Fibroblast of skin of right biceps (primary cell): ENCODE measurements at places on chromosomes 16 and 17.

GRCh38 chr17:74442670-74443515, 11.0 kb downstream of the GPRC5C start:
- DNase-seq: no peak

DNA sequence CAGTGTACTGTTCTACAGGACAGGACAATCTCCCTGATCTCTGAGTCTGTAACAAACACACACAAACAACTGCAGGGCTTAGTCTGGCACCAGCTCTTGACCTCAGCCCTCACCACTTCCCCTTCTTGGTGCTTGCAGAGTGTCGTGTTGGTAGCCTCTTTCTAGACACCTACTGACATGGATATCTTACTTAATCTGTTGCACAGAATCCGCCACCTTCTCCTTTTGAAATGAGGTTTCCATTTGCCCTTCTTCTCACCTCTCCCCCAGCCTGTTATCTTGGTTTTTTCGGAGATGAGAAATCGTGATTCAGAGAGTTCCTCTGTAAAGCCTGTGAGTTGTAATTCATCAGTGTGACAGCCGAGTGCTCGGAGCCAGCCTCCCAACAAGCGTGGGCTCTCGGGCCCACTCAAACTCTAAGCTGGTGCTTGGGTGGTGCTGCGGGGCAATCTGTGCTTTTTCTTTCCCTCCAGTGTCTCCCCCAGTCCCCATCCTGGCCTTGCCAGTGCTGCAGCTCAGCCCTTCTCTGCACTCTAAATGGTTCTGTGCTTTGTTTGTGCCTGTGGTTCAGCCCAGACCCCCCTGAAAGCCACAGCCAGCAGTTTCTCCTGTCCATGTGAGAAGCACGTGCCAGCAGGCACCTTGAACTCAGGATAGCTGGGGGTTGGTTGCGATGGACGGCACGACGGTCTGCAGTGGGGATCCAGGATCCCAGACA, 28.1 kb downstream of the KIAA0513 start:
- DNase-seq: peak; percentile 69

DNA sequence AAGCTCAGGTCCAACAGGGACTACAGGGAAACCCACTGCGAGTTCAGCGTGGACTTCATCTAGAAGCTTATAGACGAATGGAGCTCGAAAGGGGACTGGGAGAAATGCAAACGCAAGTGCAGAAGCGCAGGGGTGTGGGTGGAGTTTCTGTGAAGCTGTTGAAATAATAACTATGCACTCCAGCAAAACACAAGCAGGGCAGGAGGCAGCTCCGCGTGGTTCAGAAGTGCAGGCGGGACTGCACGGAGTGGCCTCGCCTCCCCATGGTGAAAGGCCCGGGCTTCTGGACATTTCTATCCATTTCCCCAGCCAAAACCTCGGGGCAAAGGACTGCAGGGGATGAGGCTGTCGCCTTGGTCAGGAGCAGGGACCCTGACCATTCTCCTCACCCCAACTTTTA, 74.5 kb downstream of the ZNF423 start:
- no peak for DNase-seq

DNA sequence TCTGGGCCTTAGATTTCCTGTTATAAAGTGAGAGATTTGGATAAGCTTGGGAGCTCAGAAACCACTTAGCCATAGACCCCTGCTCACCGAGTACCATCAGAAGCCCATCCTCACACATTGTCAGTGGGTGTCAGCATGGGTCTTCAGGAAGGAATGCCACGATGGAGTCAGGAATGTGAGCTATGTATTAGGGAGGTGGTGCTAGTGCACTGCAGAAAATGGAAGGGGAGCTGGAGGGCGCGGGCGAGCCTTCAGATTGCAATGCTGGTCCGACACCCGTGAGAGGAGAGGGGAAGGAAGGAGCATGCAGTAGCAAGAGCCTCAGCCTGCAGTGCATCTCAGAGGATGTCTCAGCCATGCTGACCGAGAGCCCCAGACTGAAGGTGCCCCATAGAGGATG, 294.5 kb downstream of the FOXL1 start:
- no peak for DNase-seq

GRCh38 chr17:28977659-28978355, 26.5 kb upstream of the PHF12 start:
- no peak for DNase-seq

DNA sequence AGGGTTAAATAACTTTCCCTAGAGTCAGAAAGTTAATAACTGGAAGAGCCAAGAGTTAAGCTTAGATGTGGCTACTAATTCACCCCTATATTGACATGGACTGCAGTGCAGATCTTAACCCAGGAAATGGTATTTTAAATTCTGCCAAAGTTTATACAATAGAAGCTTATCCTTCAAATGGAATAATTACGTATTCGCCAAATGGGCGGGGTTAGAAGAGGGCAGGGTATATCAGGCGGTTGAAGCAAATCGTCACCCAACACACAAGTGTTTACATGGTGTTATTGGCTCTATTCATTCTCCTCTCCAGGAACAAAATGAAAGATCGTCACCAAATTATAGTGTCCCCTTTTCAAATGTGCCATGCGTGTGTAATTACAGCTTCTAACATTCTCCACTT, 182.7 kb downstream of the PRKCB start:
- DNase-seq: no peak

GRCh38 chr17:9647014-9647413, 1.7 kb downstream of the USP43 start:
- no peak for DNase-seq

DNA sequence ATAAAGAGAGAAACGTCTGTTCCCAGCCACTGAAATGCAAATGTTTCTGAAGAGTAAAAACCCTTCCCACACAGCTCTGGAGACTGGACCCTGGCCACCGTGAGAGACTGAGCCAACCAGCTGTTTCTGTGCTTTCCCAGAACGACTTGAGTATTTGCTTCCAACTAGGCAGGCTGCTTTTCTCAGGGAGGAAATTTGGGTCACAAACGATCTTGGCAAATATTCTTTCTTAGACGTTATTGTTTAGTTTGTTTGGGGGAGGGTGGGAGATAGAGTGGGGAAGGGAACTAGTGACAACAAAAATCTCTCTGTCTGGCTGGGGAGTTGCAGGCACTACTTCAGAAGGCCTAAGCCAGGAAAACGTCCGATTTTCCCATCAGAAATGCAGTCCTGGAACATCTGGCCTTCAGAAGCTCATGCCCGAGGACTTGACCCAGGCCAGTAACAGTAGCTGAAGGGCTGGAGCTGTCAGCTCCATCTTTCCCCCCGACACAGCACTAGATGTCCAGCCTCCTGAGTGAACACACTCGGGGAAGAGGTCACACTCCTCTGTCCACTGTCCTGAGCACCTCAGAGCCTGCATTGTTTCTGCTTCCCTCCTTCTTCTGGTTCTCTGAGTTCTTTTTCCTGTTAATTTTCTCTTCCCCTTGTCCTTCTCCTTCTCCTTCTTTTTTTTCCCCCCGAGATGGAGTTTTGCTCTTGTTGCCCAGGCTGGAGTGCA, 4.0 kb downstream of the CCDC92B start:
- DNase-seq: no peak

DNA sequence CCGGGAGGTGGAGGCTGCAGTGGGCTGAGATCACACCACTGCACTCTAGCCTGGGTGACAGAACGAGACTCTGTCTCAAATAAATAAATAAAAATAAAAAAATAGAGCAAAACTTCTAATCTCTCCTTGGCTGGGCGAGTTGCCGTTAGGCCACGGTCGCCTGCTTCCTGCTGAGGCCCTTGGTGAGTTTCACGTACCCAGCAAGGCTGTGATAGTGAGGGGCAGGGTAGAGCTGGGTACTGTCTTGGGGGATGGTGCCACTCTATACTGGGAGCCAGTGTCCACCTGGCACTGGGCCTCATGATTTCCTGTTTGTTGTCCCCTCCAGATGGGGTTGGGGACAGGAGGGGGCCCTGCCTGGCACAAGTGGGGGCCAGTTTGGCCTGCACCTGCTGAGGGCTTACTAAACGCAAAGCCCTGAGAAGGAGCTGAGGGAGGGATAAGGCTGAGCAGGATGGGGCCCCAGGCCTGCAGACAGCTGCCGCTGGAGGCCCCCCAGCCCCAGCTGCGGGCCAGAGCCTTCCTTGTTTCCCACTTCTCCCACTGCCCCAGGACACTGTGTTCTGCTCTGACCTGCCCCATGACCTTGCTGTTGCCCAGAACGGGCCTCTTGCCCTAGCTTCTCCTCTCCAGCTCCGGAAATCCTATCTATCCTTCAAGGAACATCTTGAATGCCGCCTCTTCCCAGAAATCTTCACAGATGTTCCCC, 25.4 kb downstream of the GJD3 start:
- no peak for DNase-seq

DNA sequence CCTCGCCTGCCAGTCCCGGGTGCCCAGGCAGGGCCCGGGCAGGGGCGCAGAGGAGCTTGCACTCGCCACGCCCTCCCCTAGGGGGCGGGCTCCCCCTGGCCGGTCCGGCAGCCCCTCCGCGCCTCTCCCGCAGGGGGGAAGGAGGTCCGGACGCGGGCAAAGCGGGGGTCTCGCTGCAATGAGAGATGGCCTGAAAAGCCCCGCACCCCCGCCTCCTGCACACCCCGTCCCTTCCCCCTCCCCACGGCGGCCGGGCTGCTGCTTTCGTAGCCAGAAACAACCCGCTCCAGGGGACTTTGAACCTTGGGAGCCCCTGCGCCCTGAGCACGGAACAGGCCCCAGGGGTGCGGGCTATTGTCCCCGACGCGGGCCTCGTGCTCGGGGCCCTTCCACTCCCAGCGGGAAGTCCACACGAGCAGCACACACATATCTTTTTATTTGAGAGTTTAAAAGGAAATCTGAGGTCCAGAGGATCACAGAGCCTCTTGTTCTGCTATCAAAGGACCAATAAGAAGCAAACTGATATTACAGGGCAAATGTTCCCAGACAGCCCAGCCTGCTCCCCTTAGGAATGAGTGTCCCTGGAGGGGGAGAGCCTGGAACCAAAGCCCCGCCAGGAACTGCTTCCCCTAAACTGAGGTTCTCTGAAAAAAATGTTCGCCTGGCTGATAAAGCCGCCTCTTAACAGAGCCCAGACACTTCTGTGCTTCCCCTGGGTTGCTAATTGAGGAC, 5.8 kb upstream of the CBX4 start:
- DNase-seq: no peak

GRCh38 chr16:31502981-31503380, 5.2 kb downstream of the RUSF1 start:
- no peak for DNase-seq

DNA sequence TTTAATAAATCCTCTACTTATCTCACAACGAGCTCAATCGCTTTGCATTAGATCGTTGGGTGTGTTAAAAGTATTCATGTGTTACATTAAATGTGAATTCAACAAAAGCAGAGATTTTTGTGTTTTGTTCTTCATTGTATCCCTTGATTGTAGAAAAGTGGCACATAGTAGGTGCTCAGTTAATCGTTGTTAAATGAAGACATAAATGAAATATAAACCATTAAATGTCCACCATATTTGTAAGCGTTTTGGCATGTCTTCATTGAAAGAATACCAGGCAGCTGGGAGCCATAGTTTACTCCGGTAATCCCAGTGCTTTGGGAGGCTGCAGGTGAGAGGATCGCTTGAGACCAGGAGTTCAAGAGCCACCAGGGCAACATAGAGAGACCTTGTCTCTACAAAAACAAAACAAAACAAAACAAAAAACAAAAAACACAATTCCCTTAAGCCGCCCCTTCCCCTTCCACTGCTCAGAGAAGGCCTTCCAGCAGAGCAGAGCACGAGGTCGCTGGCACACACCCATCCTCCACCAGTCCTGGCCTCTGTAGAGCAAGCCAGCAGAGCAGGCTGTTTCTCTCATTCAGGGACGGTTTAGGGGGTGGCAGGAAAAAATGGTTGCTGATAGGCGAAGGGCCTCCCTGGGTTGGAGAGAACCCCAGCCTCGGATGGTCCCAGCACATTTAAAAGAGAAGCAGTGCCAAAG, 673 bp upstream of the CHD9 start:
- DNase-seq: peak; percentile 24

GRCh38 chr16:9318764-9319163, 227.3 kb downstream of the HAPSTR1 start:
- DNase-seq: no peak

- DNase-seq: no peak
Measured at GRCh38 chr16:85570213-85570734, 42.8 kb upstream of the GSE1 start.

DNA sequence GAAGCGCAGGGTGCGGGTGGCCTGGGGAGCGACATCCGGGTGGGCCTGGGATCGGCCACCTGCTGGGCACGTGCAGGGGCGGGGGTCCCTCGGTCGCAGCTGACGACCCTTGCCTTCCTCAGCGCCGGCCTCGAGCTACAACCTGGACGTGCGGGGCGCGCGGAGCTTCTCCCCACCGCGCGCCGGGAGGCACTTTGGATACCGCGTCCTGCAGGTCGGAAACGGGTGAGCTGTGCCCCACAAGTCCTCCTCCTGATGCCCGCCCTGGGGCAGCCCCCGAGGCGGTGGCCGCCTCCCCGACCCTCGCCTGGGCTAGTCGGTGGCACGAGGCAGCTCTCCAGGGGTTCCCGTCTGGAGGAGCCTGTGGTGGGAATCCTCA, 1.5 kb downstream of the ITGAL start:
- no peak for DNase-seq

GRCh38 chr16:54055191-54055590, 231.4 kb downstream of the IRX3 start:
- no peak for DNase-seq

- no peak for DNase-seq
Measured at GRCh38 chr16:72812672-72813071, 235.3 kb downstream of the ZFHX3 start.

GRCh38 chr16:35687781-35688180, 2228.4 kb downstream of the TP53TG3F start:
- DNase-seq: no peak

- DNase-seq: no peak
Measured at GRCh38 chr16:17078931-17079631, 391.7 kb downstream of the XYLT1 start.

GRCh38 chr17:44878627-44879221, 20.5 kb downstream of the EFTUD2 start:
- peak; percentile 45 for DNase-seq

- peak; percentile 98 for DNase-seq
Measured at GRCh38 chr17:39928858-39929645, 1.5 kb downstream of the LRRC3C start.

DNA sequence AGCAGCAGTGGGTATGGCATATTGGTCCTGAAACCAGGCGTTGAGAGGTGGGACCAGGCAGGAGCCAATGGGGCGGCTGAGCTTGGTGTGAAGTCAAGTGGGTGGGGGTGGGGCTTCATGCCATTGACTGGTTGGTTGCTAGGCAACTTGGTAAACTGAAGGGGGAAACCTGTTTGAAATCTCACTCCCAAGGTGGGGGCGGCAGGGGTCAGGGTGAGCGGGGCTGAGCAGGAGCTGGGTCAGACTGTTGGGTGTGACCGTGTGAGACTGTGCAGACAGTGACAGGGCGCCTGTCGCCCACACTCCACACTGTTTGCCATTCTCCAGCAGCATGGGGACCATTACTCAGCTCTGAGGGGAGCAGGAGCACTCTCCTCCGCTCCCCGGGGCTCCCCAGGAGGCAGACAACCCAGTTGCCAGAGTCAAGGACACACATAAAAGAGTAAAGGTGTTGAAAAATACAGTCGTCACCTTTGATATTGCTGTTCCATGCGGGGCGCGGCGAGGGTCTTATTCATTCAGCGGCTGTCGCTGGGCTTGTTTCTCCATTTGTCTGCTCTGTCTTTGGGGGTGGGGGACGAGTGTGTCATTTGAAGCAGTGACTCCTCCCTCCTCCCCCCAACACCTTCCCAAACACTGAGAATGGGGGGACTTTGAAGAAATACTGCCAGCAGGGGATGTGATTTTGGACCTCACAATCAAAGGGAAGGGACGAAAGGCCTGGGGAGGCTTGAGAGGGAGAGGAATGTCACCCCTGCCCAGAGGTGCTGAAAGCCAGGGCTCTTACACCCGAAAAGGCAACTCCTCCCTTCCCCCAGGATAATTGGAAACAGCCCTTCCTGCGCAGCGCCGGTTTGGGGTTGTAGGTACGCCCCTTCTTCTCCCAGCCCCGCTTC, 1.2 kb upstream of the EFNB3 start:
- DNase-seq: peak; percentile 73
